ENCODE measurements at places on chromosomes 16 and 17.

DNA sequence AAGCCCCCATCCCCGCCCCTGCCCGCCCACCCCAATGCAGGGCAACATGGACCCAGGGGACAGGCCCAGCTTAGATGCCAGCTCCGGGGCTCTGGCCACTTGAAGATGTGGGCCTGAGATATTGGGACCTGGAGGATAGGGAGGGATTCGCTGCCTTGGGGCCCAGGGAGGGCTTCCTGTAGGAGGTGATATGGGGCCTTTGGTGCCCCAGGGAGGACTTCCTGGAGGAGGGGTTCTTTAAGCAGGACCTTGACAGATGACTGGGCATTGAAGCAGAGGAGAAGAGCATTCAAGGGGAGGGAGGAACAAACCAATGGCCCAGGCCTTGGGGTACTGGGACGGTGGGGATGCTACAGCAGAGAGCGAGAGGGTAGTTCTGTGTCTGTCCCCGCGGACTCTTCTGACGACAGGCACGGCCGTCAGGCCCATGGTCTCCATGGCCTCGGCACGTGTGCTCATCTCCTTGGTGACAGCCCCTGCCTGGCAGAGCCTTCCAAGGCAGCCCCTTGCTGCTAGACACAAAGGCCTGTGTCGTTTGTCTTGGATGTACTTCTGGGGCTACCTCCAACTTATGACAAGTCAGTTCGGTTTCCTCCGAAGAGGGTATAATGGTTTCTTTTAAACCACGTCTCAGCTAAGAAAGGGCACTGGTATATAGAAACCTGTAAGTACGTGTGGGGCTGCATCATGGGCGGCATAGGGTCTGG lies 55.5 kb upstream of the ZC3H18 start:
- DNase-seq = no peak

GRCh38 chr17:19260958-19261357 lies 23.8 kb downstream of the EPN2 start:
- DNase-seq = no peak

DNA sequence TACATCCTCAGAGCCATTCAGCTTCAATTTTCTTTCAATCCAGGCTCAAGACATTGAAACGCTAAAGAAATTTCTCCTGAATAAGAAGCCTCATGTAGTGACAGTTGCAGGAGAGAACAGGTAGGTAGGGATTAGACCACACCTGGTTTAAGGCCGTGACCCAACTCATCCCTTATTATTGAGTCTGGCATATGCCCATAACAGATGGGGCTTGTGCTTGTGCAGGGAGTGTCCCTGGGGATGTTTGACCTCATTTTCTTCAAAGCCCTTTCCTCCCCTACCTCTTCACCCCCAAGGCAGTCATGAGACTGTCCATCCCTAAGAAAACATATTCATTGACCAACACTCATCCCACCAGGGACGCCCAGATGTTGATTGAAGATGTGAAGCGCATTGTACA lies 24.3 kb downstream of the SUPT6H start:
- no peak for DNase-seq

GRCh38 chr16:82005027-82005830 lies 6.0 kb downstream of the SDR42E1 start:
- no peak for DNase-seq

DNA sequence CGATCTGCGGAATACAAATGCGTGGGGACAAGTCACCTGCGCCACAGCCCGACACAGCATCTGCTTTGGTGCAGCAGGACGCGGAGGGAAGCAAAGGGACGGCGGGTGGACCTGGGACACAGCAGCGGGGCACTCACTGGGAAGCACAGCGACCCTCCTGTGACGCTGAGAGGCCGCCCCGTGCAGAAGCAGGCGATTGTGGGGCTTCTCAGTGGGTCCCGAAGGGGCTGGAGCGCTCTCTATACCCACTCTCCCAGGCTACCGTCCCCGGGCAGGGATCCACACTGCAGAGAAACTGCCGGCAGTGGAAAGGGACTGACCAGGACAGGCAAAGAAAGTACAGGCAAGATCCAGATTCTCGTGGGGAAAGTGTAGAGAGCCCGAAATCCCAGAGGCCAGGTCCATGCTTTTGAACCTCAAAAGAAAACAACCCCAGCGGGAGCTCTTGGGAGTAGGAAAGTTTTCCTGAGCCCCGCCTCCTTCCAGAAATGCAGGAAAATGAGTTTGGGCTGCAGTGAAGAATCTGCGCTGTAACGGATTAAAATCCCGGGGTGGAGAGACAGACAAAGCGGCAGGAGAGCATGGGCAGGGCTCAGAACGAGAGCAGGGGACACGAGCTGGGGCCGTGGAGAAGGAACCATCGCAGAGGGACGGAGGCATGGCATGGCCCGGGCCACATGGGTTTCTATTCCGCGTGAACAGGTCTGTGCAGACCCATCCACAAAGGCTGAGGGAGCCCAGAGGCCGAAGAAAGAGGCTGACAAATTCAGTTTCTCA lies 12.7 kb downstream of the COX4I1 start:
- DNase-seq = no peak

DNA sequence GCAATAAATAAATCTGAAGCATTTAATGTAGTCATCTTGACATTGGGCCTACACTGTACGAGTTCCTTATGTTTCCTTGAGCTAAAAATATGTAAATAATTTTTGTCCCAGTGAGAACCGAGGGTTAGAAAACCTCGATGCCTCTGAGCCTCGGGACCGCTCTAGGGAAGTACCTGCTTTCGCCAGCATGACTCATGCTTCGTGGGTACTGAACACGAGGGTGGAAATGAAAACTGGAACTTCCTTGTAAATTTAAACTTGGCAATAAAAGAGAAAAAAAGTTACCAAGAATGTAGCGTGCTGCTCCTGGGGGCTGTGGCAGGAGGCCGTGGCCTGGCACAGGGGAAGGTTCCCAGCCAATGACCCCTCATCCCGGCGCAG lies 74.1 kb downstream of the SOCS1 start:
- no peak for DNase-seq

DNA sequence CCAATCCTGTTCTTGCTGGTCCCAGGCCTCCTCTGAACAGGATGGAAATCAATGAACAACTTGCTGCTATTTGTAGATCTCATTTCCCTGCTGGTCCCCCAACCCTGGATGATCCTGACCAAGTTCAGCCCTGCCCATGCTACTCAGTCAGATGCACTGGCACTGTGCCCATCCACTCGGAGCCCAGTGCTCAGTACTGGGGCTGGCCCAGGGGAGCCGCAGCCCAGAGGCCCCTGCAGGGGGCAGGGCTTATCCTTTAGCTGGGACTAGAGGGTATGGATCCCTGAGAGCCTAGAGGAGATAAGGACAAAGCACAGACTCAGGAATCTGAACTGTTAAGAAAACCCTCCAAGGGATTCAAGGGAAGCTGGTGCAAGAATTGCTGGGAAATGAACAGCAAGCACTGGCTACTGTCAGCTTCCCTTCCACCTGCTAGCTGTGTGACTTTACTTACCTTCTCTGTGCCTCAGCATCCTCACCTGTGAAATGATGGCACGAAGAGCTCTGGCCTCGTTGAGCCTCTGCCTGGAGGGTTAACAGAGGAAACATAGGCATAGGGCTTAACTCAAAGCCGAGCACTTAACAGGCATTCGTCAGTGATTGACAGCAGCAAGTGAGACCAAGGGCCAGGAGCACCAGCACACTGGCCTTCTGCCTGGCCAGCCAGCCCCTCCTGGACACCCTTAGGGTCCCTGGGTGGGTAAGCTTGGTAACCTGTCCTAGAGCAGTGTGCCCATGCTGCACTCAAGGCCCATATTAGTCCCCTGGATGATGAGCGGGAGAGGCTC lies 29.8 kb upstream of the C1QL1 start:
- DNase-seq = no peak

DNA sequence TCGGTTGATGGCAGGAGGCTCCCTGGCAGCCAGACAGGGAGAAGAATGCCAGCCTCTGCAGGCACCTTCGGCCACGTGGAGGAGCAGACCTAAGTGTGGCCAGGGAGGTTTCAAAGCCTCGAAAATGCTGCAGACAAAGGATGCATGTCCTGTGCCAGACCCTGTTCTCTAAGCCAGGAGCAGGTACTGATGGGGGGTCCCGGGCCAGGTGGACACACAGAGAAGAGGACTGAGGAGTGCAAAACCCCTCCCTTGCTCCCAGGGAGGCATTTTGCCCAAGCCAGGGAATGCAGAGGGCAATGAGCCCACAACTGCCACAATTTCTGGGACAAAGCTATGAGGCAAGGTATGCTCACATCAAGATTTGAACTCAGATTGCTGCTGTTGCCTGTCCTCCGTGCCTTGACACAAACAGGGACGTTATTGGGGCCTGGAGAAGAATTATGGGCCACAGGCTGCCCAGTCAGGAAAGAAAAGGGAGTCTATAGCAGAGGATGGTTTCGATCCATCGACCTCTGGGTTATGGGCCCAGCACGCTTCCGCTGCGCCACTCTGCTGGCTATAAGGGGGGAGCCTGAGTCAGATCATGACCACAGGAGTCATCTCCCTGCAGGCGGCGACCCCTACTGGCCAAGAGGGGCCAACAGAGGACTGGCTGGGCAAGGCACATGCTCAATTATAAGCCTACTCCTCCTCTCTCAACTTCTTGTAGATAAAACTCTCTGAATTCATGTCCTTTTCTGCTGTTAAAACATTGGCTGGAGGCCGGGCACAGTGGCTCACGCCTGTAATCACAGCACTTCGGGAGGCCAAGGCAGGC lies 25.1 kb upstream of the FOXK2 start:
- DNase-seq = peak; percentile 90

DNA sequence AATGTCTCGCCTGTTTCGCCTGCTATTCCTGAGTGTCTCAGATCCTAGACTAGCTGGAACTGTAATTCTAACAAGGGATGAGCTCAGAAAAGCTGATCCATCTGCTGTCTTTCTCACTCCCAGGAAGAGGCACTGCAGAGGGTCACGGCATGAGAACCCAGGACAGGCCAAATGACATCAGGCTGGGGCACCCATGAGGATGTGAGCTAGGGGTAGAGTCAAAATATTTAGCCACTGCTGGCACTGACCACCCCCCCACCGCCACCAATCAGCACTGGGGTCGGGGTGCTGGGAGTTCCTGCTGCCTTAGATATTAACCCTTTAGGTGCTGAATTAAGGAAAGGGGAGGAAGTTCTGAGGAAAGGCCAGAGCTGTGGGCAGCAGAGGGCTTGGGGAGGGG lies 112.4 kb downstream of the IRX3 start:
- no peak for DNase-seq

DNA sequence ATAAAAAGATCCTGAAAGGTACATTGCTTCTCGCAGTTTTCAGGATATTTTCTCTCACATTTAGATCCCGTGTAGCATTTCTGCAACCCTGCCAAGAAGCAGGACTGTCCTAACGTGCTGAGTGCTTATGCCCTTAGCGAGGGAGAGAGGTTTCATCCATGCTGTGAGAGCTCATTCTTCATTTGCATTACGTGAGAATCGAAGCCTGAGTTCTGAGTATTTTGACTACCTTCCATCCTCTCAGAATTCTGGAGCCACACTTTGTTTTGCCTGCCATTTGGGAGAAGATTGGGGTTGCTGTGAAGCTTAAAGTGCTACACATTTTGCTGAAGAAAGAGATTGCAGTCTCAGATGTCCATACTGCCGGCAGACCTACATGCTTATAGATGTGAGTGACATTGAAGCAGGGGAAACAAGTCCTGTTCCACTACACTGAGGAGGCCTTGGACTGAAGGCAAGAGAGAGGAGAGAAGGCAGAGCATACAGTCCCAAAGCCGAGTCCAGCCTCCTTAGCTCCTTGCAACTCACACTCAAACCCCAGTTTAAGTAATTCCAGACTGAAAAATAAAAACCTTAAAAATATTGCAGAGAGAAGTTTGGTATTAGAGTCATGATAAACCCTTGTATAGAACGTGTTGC lies 183.0 kb downstream of the PRKCA start:
- no peak for DNase-seq

DNA sequence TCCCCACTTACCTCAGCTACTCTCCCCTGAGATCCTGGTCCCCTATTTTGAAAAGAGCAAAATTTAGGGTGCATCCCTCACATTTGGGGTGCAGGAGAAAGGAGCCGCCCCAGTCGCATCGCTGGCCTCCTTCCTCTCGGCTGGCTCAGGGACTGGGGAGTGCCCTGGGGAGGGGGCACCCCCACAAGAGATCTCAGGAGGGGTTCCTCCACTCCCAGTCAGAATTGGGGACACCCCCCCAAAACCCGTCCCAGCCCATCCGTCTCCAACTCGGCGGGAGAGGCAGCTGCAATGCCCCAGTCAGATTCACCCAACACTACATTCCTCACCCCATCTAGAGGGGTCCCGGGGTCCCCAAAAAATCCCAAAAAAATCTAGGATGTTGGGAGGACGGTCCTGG lies 3.5 kb upstream of the BCL6B start:
- no peak for DNase-seq

DNA sequence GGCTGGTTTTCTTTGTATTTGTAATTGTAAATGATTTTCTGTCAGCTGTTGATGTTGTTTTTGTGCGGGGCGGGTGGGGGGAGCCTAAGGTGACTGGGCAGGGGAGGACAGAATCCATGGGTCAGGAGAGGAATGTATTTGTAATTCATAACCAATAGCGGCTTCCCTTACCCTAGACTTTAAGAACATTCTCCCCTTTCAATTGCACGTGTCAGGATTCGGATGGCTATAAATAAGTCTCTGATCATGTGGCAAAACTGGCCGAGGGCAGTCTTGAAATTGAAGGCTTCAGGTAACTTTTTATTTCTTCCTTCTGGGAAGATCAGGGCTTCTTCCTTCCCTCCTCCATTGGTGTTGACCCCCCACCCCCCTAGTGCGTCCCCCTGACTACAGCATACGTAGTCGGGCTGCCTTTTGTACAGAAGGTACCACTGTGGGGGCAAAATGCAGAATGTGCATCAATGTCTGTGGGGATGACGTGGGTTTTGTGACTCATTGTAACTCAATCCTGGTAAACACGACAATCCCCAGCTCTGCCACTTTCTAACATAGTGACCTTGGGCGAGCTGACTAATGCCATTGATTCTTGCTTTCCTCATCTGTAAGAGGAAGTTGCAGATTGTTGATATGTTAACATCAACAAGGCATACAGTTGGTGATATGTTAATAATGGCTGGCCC lies 16.2 kb downstream of the MARCHF10 start:
- no peak for DNase-seq

- DNase-seq = no peak
These were observed 896 bp upstream of the MYLK3 start for GRCh38 chr16:46748775-46749705.

DNA sequence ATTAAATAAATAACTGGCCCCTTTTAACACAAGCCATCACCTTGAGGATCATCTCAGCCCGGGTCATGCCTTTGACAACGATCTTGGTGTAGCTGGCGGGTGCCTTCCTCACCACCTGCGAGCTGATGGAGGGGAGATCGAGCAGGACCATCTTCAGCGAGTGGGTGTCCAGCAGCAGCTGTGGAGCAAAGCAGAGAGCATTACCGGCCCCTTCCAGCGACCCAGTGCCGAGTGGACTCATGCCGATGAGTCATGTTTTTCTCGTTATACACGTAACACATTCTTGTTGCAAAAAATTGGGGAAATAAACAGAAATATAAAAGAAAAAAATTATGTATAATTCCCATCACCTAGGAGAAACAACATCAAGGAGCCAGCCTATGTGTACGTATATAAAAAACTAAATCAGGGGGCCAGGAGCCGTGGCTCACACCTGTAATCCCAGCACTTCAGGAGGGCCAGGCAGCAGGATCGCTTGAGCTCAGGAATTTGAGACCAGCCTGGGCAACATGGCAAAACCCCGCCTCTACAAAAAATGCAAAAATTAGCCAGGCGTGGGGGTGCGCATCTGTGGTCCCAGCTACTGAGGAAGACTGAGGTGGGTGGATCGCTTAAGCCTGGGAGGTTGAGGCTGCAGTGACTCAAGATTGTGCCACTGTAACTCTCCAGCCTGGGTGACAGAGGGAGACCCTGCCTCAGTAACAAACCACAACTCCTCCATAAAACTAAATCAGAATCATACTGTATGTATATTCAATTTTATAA lies 169.1 kb upstream of the RPH3AL start:
- DNase-seq = no peak

GRCh38 chr16:18975109-18975508 lies 8.6 kb upstream of the TMC7 start:
- DNase-seq = no peak

Measured in activated T-cell treated with anti-CD3 and anti-CD28 coated beads, Interleukin-2, amount 50 U/mL, for 1 hour (primary cell).